ENCODE measurements at places on chromosomes 2 and 18.

DNA sequence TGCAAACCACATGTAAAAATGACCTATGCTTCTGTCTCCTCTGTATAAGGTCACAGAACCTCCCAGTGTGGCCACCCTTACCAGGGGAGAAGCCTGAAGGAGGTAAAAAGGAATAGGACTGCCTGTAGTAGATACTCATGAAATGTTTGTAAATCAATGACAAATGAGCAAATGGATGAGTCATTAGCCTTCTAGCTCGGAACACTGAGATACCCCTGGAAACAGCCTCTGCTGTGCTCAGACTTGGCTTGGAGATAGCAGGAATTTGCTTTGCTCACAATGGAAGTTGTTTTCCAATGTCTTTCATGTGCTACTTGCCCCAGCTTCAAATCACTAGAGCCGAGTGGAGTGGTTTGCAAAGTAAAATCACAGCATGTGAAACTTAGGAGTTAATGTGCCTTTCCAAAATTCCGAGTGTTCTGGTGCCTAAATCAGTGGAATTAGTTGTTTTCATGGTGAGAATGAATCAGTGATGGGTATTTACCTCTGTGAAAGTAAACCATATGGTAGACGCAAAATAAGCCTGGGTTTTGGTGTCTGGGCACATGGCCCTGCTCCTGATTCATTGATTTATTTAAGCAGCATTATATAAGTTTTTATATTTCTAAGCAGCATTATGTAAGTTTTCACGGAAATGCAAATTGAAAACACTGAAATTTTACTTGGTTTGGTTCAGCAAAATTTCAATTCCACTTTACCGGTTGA, 154.0 kb upstream of the MAP3K20 start:
- no peak for DNase-seq

- no peak for DNase-seq
Measured at GRCh38 chr2:165778653-165779451, 15.2 kb downstream of the GALNT3 start.

DNA sequence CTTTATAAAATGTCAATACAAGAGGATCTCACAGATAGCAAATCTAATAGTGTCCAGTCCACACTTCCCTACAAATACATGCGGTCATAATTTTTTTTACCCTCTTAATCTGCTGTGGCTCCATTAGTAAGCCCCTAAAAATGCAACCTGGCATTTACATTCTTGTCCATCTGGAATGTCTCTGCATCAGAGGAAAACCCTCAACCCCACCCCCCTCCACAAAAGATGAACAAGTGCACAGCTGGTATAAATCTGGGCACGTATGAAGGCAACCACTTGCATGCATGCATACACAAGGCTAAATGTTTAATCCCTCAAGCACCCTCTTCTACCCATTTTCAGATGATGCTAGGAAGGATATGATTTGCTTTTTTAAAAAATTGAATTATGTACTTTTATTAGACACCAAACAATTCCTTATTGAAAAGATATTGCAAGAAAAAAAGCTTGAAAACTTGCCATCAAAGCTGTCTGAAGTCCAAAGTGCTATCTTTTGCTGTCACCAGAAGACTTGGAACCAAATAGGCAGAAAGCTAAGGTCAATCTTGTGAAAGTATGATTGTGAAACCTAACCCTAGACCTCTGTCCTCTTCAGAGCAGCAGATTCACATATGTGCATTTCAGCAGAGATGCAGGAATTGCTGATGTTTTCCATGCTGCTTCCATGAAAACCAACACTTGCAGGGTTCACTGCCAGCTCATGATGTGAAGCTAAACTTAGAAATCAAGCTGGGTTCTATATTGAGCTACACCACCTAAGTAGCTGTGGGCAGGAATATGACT, 39.0 kb downstream of the IRS1 start:
- DNase-seq: peak; percentile 91

DNA sequence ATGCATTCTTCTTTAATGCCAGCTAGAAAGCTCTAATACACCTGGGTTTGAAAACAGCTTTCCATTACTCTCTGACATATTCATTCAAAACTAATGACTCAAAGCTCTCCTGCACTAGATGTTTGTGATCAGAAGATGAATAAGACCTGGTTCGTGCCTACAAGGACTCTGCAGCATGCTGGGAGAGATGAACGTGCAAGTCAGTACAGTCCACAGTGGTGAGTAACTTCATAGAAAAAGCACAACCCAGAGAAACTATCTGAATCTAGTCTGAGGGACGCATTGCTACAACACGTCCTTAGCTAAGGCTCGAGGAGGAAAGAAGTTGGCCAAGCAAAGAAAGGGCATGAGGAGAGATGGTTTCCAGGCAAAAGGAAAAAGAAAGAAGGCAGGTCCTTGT, 234.3 kb downstream of the OSR1 start:
- peak; percentile 26 for DNase-seq

- peak; percentile 53 for DNase-seq
Measured at GRCh38 chr2:46299365-46300263, 2.4 kb downstream of the EPAS1 start.

- DNase-seq: no peak
Measured at GRCh38 chr2:109712123-109712449, 82.0 kb upstream of the RGPD5 start.

DNA sequence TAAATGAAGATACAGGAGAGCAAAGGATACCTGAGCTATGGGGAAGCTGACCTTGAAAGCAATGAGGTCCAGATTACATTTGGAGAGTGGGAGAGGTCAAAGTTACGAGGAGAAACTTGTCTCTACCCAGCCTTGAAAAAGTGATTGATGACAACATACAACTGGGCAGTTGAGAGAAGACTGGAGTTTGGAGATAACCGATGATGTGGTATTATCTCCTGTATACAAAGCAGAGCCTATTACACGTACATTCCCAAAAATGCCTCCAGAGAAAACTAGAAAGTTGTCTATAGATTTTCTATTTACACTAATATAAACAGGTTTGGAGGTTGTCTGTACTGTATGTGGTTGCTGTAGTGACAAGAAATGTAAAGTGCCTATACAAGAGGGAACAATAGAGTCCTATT, 28.3 kb downstream of the ARL5A start:
- no peak for DNase-seq

GRCh38 chr2:159094173-159094737, 125.8 kb downstream of the TANC1 start:
- peak; percentile 97 for DNase-seq

- DNase-seq: no peak
Measured at GRCh38 chr2:56515399-56515798, 331.6 kb downstream of the CCDC85A start.

DNA sequence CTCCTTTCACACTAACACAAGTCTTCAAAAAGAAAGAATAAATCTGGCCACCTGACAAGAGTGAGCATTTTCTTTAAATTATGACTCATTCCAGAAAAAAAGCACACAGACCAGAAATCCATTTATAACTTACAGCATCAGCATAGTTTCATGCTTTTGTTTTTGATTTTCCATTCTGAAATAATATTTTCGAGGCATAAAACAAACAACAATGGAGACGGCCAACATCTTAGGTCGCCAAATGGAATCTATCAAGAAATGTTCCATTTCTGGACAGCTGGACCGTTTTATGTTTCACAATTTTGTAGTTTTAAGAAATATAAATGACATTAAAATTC, 165.4 kb upstream of the ZFP36L2 start:
- DNase-seq: peak; percentile 32

DNA sequence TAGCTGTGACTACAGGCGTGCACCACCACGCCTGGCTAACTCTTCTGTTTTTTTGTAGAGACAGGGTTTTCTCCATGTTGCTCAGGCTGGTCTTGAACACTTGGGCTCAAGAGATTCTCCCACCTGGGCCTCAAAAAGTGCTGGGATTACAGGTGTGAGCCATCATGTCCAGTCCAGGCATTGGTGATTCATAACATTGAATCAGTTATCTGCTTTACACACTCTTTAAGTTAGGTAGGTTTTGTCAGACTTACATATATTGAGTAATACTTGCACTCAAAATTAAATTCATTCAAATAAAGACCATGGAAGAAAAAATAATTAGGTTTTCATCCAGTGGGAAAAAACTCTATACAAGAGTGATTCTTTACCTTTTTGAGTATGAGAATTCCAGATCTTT, 93.2 kb upstream of the XPO1 start:
- no peak for DNase-seq

GRCh38 chr2:135742325-135742757, 686 bp downstream of the UBXN4 start:
- peak; percentile 46 for DNase-seq

- no peak for DNase-seq
Measured at GRCh38 chr2:64362562-64363026, 91.4 kb upstream of the LGALSL start.

- DNase-seq: no peak
Measured at GRCh38 chr2:215752991-215753390, 260.4 kb downstream of the MREG start.

GRCh38 chr2:47654790-47655562, 128.0 kb upstream of the MSH6 start:
- DNase-seq: no peak

DNA sequence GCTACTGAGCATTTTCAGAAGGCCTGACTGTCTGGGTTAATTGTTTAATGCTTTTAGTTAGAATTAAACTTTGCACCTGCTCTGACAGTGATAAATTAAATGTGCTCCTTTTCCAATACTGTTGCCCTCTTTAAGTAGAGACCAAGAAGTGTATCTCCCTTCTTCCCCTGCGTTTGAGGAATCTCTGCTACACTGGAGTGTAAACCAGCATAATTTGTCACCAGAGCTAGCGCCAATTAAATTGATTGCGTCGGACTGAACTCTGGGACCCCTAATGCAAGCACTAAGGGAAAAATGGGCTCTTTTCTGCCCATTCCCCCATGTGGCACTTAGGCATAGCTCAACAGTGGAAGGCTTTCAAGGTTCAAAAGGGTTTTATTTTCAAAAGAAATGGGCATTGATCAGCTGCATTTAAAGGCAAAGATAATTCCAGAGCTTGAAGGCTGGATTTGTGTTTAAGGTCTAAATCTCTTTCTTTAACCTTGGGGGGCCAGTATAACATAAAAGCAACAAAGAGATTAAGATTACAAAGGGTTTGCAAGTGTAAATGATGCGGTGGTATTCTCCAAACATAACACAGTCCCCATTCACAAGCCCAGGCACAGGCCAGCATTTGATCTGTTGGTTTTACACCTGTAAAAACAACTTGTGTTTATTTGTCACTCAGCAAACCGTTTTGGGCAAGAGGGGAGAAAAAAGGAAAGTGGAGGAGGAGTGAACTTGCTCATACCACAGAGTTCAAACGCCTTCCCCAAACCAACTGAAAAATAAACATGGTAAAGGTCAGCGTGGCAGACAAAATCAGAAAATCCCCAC, 427.6 kb downstream of the BCL11A start:
- DNase-seq: no peak

GRCh38 chr18:63963615-63964256, 6.1 kb upstream of the SERPINB8 start:
- peak; percentile 64 for DNase-seq

DNA sequence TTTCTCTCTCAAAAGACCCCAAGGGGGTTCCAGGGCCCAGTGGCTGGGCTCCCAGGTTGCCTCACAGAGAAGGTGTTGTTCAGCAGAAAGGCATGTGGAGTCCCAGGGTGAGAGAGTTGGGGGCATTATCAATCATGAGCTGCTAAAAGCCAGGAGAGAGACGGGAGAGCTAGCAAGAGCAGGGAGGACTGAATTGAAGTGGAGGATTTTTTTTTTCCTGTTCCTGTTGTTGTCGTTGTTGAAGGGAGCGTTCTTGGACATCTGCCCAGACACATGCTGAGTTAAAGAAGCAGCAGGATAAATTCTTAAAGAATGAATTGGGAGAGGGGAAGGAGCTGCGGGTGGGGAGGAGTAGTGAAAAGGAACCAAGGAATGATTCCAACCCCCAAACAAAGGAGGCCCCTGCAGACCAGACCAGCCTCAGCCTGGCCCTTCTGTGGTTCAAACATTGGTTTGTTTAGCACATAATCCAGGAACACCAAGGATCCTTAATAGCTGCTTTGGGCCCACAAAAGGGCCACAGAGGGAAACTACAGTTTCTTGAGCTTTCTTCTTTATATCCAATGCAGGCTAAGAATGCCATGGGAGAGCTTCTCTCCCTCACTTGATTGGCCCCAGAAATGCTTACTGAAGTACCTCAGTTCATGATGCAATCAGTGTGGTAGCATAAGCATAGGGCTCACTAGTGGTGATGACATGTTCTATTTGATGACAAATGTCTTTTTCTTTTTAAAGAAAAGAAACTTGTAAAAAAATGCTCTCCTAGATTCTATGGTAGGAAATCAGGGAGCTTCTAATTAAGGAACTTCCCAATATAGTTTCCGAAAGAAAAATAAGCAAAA, 146.0 kb downstream of the SETBP1 start:
- peak; percentile 85 for DNase-seq

DNA sequence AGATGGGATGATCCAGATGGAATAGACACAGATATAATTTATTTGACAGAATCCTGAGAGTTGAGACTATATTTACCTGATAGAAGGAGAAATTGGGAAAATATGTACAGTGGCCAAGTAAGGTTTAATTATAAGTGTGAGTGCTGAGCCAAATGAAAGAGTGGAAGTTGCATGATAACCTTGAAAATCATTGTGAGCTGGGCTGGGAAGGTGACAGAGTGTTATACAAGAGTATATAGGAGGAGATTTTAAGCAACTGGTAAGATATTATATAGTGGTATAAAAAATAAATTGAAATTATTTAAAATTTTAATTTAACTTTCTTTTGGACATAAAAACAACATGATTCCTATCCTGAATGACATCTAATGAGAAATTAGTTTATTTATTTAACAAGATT, 340.8 kb downstream of the NUP35 start:
- DNase-seq: no peak

- DNase-seq: no peak
Measured at GRCh38 chr2:174796319-174796771, 32.1 kb upstream of the CHRNA1 start.

Measured in myocyte (in vitro differentiated cells).